ENCODE measurements at places on chromosomes 3 and 15. TPM values are rescaled to one million over a fixed set of nuclear protein-coding genes. Genes with fewer than 3 reads are reported as not detected.

- no peak for DNase-seq
Measured at GRCh38 chr15:78265752-78266224, 1.4 kb downstream of the DNAJA4 start.

DNA sequence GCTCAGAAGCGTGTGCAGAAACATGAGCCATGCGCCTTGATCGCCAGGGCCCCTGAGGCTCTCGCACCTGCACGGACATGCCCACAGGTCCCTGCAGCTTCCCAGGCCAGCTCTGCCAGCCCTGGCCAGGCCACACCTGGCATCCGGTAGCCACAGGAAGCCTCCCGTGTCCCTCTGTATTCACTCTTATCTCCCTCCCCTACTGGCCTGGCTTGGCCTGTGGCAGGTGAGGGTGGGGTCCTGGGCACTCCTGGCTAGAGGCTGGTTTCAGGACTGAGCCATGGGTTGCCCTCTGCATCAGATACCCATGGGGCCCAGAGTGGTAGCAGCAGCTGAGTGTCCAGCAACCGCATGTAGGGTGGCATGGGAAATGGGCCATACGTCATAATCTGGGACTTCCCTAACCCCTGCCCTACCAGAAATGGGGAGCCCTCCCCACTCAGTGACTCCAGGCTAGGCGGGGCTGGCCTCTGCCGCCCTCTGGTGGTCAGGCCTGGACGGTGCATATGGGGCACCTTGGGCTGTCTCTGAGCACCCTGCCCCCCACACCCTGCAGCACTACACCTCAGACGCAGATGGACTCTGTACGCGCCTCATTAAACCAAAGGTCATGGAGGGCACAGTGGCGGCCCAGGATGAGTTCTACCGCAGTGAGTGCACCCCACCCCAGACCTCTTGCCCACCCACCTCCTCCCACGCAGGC, 12.6 kb upstream of the LMAN1L start:
- DNase-seq, result peak; percentile 83

- no peak for DNase-seq
Measured at GRCh38 chr3:31670136-31670535, 137.4 kb downstream of the STT3B start.

GRCh38 chr3:58833491-58833890, 166.9 kb upstream of the FAM3D start:
- DNase-seq, result no peak

Gene PRTG
- not detected for total RNA-seq

Gene RHOV
- total RNA-seq, result not detected

Gene ACKR4
- total RNA-seq, result 0.19 TPM

Gene COL6A5
- total RNA-seq, result not detected

Gene GABRG3
- not detected for total RNA-seq

All from naive thymus-derived CD4-positive, alpha-beta T cell (primary cell).